T-helper 2 cell (primary cell): ENCODE measurements at places on chromosomes 11 and 22.

DNA sequence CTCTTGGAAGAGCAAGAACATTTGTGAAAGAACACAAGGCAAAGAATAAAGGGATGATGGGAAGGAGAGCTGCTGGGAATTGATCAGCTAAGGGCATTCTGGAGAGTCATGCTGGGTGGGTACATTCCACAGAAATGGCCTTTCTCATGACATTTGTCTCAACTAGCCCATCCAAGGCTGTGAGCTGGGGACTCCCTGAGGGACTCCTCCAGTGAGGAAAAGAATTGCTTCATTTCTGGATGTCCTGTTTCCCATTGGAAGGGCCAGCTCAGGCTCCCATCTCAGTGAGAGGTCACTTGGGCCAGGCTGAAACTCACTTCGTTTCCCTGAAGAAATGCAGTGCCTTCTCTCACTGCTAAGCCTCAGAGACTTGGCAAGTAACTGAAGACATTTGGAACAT lies 106.8 kb downstream of the CD44 start:
- DNase-seq = no peak

DNA sequence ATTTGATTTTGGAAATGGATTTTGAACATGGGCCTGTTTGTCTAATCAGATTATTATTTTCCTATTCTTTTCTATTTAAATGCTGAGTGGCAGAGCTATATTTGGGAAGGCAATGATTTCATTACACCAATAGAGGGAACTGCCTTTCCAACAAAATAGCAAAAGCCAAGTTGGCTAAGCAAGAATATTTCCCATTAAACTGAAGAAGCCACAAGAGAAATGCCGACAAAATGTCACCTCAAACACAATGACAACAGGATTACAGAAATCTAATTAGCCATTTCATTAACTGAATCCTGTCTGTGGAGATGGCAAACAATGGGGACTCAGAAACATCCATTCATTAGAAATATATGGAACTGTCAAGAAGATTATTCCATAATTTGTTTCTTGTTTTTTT lies 1593.1 kb upstream of the RAG2 start:
- no peak for DNase-seq

GRCh38 chr11:93686226-93686625 lies 24.7 kb downstream of the CEP295 start:
- no peak for DNase-seq

- no peak for DNase-seq
Measured at GRCh38 chr11:72352859-72353551, 81.3 kb downstream of the CLPB start.

DNA sequence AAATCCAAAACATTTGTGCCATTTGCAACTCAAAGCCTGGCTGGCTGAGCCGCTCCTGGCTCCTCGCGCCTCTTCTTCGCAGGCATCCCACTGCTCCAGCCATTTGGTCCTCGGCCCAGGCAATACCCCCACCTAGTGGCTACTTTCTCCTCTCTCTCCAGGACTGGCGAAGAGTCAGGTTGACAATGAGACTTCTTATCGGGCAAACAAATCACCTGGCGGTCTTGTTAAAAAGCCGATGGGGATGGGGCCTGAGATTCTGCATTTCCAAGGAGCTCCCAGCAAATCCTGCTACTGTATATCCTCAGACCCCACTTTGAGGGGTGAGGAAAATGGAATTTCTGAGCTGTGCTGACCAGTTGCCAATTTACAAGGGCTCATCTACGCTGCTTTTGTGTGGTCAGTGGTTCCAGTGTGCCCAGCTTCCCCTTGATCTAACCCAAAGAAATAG lies 89.0 kb downstream of the ISX start:
- DNase-seq = no peak

DNA sequence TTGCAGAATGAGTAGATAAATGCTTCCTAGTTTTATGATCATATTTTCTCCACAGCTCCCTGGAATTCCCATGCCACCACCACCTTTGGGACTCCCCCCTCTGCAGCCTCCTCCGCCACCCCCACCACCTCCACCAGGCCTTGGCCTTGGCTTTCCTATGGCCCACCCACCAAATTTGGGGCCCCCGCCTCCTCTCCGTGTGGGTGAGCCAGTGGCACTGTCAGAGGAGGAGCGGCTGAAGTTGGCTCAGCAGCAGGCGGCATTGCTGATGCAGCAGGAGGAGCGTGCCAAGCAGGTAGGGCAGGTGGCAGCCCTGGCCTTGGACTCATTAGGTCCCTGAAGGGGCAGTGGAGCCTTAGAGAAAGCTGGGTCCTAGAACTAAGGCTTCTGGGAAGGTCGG lies 2.9 kb downstream of the SF3B2 start:
- DNase-seq = no peak

GRCh38 chr11:8415195-8415594 lies 151.5 kb upstream of the LMO1 start:
- DNase-seq = no peak

DNA sequence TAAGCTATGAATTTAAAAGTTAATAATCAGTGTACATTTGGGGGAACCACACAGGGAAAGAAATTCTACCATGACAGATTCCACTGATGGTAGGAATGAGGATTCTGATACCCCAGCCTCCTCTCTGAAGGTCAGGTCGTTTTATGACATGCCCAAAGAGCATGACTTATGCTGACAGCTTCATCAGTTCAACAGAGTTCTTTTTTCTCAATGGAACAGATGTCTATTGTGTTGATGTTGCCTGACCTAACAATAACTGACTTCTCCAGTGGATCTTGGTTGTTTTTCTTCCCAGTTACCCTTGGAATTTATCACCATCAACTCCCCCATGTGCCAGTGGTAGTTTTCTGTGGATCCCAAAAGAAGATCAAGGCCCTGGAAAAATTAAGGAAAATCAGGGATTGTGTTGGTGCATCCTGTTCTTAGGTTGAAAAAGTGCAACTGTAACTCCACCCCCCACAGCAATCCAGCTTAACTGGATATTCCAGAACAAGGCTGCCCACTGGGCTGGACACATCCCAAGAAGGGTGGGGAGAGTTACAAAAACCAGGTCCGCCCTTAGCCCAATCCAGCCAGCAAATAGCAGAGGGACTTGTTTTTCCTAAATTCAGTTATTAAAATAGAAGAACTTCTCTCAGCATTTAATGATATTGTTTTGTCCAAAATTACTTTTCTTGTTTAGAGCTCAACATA lies 31.5 kb upstream of the CAT start:
- no peak for DNase-seq

GRCh38 chr11:13183094-13183825 lies 94.3 kb upstream of the BMAL1 start:
- peak; percentile 26 for DNase-seq

DNA sequence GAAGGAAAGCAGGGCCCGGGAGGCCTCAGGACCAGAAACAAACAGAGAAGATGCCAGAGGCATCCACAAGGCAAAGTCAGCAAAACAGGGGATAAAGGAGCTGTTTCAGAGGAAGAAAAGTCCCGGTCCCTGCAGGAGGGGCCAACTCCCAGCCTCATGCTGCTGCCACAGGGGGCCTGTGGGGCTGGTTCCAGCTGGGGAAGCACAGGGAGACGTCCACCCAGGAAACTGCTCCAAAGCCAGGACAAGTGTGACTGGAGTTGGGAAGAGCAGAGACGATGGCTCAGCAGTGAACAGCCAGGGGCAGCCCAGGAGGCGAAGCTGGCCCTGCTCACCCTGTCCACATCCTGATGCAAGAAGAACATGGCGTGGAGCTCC lies 454.4 kb downstream of the BRD1 start:
- DNase-seq = no peak

GRCh38 chr11:75337195-75337654 lies 14.2 kb downstream of the ARRB1 start:
- no peak for DNase-seq

- no peak for DNase-seq
Measured at GRCh38 chr22:44089717-44090570, 65.8 kb downstream of the PARVB start.

DNA sequence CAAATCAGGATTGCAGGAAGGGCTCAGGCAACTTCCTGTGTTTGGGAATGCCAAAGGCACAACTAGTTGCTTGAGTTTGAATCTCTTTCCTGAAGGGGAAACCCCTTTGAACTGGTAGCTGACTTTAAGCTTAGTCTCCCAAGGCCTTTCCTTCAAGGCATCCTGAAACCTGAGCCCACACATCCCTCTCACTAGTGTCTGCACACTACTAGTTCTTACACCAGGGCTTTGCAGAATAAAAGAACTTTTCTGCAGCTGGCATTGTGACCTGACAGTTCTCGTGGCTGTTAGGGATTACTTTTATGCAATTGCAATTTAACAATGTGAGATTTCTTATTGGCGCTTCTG lies 95.4 kb downstream of the EXT2 start:
- DNase-seq = no peak

DNA sequence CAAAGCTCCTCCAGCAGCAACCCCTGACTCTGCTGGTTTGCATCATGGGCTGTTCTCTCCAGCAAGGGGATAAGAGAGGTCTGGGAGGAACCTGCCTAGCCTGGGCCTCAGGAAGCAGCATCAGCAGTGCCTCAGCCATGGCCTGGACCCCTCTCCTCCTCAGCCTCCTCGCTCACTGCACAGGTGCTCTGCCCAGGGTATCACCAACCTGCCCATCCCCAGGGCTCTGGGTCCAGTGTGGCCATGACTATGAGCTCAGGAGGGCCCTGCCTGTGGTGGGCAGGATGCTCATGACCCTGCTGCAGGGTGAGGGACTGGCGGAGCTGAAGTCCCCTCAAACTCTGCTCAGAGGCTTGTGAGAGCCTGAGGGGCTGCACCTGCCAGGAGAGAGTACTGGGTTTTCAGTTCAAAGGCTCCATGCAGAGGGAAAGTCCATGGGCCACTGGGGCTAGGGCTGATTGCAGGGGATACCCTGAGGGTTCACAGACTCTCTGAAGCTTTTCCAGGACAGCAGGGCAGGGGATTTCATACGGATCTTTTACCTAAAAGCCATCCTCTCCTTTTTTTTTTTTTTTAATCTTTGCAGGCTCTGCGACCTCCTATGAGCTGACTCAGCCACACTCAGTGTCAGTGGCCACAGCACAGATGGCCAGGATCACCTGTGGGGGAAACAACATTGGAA lies 115.8 kb upstream of the IGLL5 start:
- no peak for DNase-seq

- DNase-seq = no peak
Measured at GRCh38 chr11:11349870-11350337, 3.1 kb downstream of the CSNK2A3 start.

GRCh38 chr11:283405-284104 lies 5.3 kb downstream of the NLRP6 start:
- DNase-seq = no peak

- no peak for DNase-seq
Measured at GRCh38 chr11:78194490-78194889, 5.8 kb downstream of the USP35 start.

- DNase-seq = no peak
Measured at GRCh38 chr22:40408718-40409612, 38.6 kb downstream of the SGSM3 start.

GRCh38 chr11:77039491-77040400 lies 5.5 kb downstream of the B3GNT6 start:
- DNase-seq = peak; percentile 57

GRCh38 chr11:68831124-68831523 lies 10.6 kb downstream of the CPT1A start:
- no peak for DNase-seq
